Stimulated activated CD4-positive, alpha-beta T cell treated with anti-CD3 and anti-CD28 coated beads, Interleukin-12 subunit alpha, Interleukin-12 subunit beta, amount 100 ng/mL, for 24 hours (primary cell): ENCODE measurements at places on chromosomes 12 and 14.

GRCh38 chr14:55130196-55130550 lies 1.1 kb downstream of the LGALS3 start:
- no peak for DNase-seq

DNA sequence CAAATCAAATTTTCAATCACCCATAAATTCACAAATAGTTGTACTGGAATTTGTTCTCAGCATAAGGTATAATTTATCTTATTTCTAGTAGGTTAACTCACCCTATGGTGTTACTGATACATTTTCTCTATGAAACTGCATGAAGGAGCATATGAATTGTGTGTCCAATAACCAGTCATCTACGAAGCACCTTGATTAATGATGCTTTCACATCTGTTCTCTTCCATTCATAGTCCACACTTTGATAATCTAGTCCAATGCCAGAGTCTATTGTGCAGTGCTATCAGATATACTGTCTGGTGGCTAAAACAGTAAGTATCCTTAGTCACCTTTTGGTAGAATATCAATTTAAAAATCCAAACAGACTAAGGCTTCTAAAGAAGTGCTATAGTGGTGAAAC lies 876.0 kb downstream of the RPS29 start:
- no peak for DNase-seq

- DNase-seq, result no peak
These were observed 18.0 kb upstream of the NT5DC3 start for GRCh38 chr12:103858953-103859601.

GRCh38 chr12:70393787-70394499 lies 27.9 kb downstream of the KCNMB4 start:
- no peak for DNase-seq

DNA sequence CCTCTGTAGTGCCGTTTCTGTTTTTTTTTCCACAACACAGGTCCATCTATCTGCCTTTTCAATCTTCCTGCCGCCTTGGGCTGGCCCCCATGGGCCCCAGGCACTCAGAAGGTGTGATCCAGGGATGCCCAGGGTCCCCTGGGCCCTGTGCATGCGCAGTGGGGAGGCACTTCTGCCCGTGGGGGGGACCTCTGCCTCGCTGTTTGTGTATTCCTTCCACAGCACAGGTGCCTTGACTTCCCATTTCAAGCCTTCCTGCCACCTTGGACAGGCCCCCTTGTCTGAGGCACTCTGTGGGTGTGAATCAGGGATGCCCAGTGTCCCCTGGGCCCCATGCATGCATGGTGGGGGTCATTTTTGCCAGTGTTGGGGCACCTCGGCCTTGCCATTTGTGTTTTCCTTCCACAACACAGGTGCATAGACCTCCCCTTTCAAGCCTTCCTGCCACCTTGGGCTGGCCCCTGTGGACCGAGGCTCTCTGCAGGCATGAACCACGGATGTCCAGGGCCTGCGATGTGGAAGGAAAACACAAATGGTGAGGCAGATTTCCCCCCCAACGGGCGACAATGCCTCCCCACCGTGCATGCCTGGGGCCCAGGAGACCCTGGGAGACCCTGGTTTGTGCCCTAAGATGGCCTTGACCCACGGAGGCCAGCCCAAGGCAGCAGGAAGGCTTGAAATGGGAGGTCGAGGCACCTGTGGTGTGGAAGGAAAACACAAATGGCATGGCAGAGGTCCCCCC lies 366.5 kb downstream of the ALG10 start:
- DNase-seq, result no peak
